ENCODE measurements at places on chromosomes 12 and 14. TPM values are rescaled to one million over a fixed set of nuclear protein-coding genes. Genes with fewer than 3 reads are reported as not detected.
A peak's percentile ranks its signal among the peaks of the same experiment; 100 is the strongest.

The LTB4R gene
- total RNA-seq = 5.9 TPM

The NEUROD4 gene
- not detected for total RNA-seq

The ACADS gene
- total RNA-seq = 17.3 TPM

The LUM gene
- 605 TPM for total RNA-seq

DNA sequence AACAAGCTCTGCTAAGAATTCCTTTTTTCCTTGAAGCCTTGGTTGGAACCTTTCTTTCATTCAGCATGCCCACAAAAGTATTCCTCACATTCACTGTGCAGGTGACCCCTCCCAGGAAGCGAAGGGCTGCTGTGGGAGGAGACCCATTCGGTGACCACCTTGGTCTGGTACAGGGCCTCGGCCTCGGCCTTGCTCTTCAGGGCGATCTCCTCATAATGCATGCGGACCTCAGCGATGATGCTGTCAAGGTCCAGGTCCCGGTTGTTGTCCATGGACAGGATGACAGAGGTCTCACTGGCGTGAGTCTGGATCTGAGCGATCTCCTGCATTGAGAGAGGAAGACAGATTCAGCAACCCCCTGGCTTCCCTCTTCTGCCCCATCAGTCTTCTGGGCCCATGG lies 3.1 kb downstream of the KRT74 start:
- DNase-seq = no peak

GRCh38 chr14:67645414-67645813 lies 25.7 kb downstream of the ARG2 start:
- no peak for DNase-seq

DNA sequence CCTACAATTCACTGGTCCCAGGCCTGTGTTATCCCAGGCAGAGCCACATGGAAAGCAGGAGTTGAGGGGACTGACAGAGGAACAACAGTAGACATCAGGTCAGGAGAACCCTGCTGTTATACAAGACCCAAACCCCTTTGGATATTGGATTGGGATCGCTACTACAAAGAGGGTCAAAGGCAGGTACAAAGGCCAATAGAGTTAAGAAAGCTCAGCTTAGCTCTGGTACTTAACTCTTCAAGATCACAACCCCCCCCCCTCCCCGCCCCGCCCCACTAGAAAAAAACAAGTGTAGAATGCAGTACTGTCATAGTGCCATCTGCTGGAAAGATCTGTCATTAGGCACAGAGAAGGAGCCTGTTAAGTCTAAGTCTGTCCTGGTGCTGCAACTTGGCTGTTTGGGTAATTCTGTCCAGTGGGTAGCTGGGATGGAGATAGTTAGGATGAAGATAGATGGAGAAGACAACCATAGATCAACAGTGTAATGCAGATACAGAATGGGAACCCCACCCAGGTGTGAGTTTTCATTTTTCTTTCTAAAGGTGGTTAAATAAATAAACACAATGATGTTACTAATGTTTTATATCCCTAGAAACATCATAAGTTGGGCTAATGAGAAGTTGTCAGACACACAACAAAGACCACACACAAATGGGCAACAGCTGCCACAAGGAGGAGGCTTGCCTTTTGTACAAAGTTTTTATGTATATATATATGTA lies 17.2 kb downstream of the REM2 start:
- no peak for DNase-seq

DNA sequence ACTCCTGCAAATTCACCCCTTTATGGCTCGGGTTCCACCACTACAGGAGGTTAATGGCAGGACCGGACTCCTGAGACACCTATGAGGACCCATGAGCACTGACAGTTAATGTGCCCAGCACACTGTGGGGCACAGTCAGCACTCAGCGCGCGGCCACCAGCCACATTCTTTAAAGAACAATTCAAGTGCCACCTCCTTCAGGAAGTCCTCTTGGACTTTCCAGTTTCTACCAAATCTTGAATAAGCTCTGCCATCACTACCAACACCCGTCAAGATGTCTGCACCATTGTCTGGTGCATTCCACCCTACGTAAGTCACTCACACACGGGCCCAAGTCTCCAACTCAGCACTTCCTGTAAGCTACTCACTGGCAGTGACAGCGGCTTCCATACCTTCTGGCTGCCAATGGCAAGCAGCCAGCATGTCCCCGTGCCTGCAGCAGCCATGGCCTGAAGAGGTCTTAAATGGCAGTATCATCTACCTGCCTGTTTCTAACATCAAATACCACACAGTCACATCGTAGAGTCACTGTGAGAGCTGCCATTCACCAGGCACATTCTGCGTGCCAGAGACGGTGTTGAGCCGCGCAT lies 48.5 kb downstream of the CDC42BPB start:
- no peak for DNase-seq

DNA sequence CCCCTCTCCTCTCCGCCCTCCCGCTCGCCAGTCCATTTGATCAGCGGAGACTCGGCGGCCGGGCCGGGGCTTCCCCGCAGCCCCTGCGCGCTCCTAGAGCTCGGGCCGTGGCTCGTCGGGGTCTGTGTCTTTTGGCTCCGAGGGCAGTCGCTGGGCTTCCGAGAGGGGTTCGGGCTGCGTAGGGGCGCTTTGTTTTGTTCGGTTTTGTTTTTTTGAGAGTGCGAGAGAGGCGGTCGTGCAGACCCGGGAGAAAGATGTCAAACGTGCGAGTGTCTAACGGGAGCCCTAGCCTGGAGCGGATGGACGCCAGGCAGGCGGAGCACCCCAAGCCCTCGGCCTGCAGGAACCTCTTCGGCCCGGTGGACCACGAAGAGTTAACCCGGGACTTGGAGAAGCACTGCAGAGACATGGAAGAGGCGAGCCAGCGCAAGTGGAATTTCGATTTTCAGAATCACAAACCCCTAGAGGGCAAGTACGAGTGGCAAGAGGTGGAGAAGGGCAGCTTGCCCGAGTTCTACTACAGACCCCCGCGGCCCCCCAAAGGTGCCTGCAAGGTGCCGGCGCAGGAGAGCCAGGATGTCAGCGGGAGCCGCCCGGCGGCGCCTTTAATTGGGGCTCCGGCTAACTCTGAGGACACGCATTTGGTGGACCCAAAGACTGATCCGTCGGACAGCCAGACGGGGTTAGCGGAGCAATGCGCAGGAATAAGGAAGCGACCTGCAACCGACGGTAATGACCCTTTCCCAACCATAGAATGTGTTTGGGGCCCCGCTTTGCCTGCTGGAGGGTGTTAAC lies 615 bp downstream of the CDKN1B start:
- DNase-seq = peak; percentile 89

- DNase-seq = no peak
Observed at GRCh38 chr12:44960423-44960822, 84.3 kb upstream of the NELL2 start.

GRCh38 chr12:118922405-118922804 lies 58.9 kb upstream of the SRRM4 start:
- peak; percentile 3 for DNase-seq

DNA sequence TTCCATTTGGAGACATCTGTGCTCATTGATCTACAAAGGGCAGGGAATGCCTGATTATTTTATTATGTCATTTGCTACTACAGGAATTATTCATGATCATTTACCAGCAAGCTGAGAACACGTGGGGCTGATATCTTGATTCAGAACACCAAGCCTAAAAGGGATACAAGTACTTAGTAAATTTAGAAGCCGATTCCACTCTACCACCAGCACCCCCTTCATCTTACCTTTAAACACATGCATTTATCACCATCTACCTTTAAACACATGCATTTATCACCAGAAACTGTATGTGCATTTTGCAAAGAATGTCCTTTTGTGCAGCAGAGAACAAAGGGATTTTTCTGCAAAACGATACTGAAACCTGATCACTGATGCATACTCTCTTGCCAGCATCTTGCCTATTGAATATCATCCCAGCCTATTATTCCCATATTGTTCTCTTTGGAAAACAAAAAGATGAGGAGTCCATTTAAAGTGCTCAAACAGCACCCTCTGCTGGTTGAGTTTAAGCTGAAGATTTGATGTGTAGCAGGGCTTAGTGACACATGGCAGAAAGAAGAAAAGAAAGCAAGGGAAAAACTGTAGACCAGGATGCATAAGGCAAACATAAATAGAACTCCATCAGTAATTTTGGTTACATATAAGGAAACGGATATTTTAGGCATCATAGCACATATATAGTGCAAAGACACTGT lies 132.6 kb upstream of the PLEKHG7 start:
- DNase-seq = peak; percentile 83

DNA sequence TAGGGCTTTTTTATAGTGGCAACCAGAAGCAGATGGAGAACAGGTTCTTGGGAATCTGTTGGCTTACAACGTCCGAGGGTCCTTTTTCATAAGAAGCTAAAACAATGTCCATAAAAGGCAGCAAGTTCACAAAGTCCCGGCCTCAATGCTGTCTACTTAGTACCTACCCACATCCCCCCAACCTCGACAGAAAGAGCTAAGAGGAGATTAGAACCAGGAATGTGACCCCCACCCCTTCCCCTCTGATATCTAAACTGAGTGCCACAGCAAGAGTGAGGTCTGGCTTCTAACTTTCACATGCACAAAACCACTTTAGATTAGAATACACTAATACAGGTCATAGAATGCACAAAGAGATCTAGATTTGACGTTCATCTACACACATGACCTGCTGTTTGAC lies 4.5 kb downstream of the DPF3 start:
- no peak for DNase-seq

- DNase-seq = no peak
Observed at GRCh38 chr12:110741341-110742095, 1.2 kb downstream of the PPP1CC start.

- DNase-seq = no peak
Observed at GRCh38 chr14:59295951-59296350, 107.5 kb downstream of the DAAM1 start.

- no peak for DNase-seq
Observed at GRCh38 chr14:77039285-77040058, 11.0 kb upstream of the IRF2BPL start.

GRCh38 chr14:25411781-25412757 lies 362.1 kb upstream of the STXBP6 start:
- no peak for DNase-seq

DNA sequence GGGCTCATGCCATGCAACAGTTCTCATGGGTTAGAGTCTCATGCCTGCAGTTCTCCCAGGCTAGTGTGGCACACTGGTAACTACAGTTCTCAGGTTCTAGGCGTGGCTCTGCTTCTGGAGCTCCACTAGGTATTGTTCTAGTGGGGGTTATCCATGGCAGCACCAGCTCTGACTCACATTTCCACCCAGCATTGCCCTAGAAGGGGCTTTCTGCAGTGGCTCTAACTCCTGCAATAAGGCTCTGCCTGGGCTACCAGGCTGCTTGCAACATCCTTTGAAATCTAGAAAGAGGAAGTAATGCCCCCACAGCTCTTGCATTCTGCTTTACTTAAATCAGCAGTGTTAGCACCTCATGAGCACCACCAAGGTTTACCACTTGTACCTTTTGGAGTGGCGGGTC lies 220.3 kb upstream of the ARID2 start:
- no peak for DNase-seq

- DNase-seq = no peak
Observed at GRCh38 chr12:63857771-63858670, 13.5 kb downstream of the SRGAP1 start.

DNA sequence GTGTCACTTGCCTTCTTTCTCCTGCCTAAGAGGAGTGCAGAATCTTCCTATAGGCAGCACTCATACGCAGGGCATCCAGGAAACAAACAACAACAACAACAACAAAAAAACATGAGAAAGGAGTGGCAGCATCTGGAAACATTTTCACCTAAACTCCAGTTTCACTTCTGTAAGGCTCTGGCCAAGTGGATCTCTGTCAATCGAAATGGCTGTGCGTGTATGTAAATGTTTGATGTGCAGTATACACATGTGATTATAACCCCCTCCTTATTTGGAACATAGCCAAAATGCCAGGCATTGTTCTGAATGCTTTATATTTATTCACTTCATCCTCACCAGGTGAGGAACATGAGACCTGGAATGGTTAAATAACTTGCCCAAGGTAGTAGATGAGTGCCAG lies 76.8 kb downstream of the COX16 start:
- no peak for DNase-seq

GRCh38 chr12:19220205-19220604 lies 90.7 kb downstream of the PLEKHA5 start:
- no peak for DNase-seq

DNA sequence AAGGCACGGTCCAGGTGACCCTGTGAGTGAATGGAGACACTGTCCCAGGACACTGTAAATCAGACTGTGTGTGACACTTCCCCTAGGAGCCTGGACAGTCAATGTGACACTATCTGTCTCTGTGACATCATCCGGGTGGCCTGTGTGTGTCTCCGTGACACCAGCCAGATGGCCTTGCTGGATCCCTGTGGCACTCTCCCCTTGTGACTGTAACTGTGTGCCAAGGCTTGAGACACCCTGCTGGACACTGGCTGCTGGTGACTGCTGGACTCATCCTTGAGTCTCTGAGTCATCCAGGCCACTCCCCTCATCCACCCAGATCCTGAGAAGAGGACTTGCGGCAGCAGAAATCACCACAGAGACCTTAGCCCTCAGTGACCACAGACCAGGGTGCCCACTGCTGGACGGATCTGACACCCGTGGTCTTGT lies 51.6 kb downstream of the MVK start:
- DNase-seq = no peak

DNA sequence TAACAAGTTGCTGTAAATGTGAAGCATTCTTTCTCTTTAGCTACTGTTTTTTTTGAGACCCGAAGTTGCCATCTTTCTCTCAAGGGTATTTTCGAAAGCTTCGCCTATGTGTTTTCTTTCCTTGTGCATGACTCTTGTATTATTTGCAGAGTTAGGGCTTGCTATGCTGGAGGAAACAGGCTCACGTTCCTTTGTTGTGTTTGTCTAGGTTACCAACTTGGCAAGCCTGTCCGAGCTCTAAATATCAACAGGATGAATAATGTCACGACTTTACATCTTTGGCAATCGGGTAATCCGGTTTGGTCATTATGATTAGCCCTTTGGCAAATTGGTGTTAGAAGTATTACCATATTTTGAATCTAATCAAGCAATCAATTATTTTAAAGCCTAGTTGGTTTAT lies 15.9 kb upstream of the ATP6V0A2 start:
- DNase-seq = no peak

GRCh38 chr12:54588110-54588889 lies at the start of gene PPP1R1A:
TSS of gene PPP1R1A (minus strand) at chr12:54588659. CDS start at chr12:54588488, 171 bp downstream.
- DNase-seq = no peak

DNA sequence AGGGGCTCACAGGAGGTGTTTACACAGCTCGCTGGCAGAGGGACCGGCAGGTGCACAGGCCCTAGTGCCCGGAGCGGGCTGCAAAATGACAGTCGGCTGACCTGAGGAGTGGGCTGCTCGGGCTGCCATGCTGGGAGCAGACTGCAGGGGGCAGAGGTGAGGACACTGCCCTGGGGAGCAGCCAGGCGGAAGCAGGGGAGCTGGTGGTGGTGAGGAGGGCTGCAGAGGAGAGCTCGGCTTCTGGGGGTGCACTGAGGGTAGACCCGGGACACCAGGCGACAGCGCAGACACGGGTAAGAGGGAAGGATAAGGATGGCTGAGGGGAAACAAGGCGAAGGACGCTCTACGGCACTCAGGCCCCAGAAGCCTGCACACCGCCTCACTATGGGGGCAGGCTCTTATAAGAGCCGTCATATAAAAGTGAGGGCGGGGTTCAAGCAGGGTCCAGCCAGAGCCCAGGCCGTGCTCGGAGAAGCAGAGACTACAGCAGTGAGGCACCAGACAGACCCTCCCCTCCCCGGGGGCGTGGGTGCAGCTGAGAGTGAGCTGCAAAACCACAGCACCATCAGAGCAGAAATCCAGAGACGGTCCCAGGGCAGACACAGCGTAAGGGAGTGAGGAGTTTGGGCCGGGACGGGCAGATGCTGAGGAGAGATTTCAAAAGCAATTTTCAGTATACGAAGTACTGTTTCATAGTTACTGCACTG lies 62.5 kb downstream of the CCDC88C start:
- DNase-seq = no peak
